Fibroblast of the aortic adventitia (primary cell): ENCODE measurements at places on chromosomes 7 and 10.

GRCh38 chr7:77439572-77439971 is 23.4 kb upstream of the GSAP start:
- DNase-seq: peak; percentile 31

DNA sequence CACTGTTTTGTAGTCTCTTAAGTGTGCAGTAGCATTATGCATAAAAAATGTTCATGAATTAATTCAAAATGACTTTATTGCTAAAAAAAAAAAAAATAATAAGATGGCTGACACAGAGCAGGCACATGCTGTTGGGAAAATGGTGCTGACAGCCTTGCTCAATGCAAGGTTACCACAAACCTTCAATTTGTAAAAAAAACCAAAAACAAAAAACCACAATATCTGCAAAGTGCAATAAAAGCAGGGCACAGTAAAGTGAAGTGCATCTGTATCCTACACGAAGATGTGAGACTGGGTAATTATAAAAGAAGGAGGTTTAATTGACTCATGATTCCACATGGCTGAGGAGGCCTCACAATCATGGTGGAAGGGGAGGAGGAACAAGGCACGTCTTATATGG is 185.8 kb downstream of the USP6NL start:
- no peak for DNase-seq

DNA sequence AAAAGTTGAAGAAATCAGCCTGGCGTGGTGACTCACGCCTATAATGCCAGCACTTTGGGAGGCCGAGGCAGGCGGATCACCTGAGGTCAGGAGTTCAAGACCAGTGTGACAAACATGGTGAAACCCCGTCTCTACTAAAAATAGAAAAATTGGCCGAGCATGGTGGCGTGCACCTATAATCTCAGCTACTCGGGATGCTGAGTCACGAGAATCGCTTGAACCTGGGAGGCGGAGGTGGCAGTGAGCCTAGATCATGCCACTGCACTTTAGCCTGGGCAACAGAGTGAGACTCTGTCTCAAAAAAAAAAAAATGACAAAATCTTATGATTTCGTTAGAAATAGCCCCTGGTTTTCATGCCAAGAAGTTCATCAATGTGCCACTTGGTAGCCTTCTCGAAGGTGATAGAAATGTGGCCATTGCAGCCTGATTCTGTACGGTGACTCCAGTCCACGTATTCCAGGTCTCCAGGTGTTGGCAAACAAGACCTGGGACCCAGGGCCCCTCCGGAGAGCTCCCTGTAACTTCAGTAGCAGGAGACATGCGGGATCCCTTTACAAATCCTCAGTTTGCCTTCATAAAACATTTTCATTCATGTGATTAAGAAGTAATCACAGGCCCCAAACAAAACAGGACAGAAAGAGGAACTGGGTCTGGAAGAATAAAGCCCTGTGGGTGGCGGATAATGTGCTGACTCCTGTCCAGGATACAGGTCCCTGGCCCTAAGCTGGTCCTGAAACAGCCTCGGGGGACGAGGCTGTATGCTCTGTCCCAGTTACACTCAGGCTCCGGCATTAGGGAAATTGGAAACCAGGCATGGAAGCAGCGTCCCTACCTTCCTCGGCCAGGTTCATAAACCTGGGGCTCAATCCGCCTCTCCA is 207.3 kb upstream of the SH2B2 start:
- DNase-seq: no peak

DNA sequence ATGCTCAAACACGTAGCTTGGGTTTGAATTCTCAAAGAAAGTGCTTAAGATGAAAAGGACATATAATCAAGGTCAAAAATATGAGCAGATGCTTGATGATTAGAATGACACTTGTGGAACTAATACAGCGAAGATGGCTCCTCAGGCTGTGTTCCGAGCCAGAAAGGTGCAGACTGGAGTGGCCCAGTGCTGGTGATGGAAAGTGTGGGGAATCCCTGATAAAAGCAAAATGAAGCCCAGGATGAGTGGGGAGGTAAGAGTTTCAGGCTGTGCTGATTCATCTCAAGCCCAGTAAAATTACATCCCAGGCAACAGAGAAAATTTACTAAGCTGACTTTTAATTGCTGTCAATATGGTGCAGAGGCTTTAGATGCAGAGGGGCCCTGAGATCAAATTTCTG is 77.8 kb upstream of the IKZF1 start:
- no peak for DNase-seq

- DNase-seq: no peak
Measured at GRCh38 chr10:100287756-100288155, 1.3 kb upstream of the BLOC1S2 start.

GRCh38 chr7:45978010-45978681 is 57.1 kb upstream of the IGFBP3 start:
- DNase-seq: peak; percentile 96

GRCh38 chr7:45081670-45081974 is 7.1 kb downstream of the NACAD start:
- no peak for DNase-seq

DNA sequence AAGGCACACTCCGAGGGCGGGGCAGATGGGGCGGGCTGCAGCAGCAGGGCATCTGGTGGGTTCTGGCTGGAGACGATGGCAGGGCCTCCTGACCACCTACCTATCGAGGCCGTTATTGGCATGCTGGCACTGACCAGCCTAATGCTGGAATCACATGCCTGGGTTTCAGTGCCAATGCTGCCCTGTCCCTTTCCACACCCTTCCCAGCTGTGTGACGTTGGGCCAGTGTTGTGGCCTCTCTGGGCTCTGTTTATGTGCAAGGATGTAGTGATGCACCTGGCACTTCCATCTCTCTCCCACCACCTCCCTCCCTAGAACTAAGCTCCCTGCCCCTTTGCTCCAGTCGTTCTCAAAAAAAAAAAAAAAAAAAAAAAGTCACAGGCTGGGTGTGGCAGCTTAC is 132.9 kb downstream of the ZMIZ1 start:
- DNase-seq: no peak

GRCh38 chr7:21361413-21362125 is 66.3 kb upstream of the SP4 start:
- no peak for DNase-seq

DNA sequence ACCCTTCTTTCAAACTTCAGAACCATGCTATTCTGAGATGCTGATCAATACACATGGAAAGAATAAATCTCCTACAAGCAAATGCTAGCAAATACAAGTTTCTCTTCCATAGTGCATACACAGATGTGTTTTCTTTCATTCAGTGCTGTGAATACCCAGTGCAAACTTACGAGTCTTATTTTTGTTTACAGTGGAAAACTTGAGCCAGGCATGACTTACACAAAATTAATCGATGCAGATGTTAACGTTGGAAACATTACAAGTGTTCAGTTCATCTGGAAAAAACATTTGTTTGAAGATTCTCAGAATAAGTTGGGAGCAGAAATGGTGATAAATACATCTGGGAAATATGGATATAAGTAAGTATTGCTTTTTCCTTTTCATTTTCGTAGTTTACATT is 48.8 kb downstream of the PNLIPRP3 start:
- DNase-seq: no peak

GRCh38 chr10:99779335-99779734 is 3.1 kb upstream of the ABCC2 start:
- peak; percentile 87 for DNase-seq

DNA sequence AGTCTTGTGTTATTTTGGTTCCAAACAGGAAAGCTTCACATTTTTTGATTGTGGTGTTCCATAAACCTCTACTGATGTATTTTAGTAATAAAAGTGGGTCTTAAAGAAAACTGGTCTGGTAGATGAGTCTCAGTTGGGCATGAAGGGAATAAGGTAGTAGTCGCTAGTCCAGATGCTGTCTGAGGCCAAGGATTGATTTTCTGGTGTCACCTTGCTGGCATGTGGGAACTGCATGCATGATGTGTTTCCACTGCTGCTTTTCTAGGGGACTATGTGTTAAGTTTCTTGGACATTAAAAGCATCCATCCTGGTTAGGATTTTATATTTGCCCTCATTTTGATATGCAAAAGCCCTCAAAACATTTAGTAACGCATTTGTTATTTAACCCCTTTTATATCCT is 123.7 kb upstream of the GJD4 start:
- DNase-seq: no peak

- peak; percentile 98 for DNase-seq
Measured at GRCh38 chr10:73358331-73359279, at the start of gene CFAP70. Gene CFAP70 (minus strand): TSS chr10:73358864. CDS start chr10:73354796, 4,068 bp downstream.

- DNase-seq: peak; percentile 56
Measured at GRCh38 chr10:126270111-126270510, 118.2 kb downstream of the ADAM12 start.

GRCh38 chr7:106827626-106828025 is 37.5 kb upstream of the PIK3CG start:
- no peak for DNase-seq
